ENCODE measurements at places on chromosomes 4 and X. TPM values are rescaled to one million over a fixed set of nuclear protein-coding genes. Genes with fewer than 3 reads are reported as not detected.

The DGAT2L6 gene
- not detected for total RNA-seq

The XAGE2 gene
- 23.0 TPM for total RNA-seq

The RHOXF2B gene
- total RNA-seq: not detected

The ASIC5 gene
- not detected for total RNA-seq

The VCX3A gene
- 0.63 TPM for total RNA-seq

The NEXMIF gene
- total RNA-seq: 0.18 TPM

The CTSO gene
- total RNA-seq: 7.6 TPM

The COL25A1 gene
- total RNA-seq: 55.8 TPM

The DMP1 gene
- total RNA-seq: not detected

The MMRN1 gene
- total RNA-seq: not detected

The FGF2 gene
- total RNA-seq: 13.0 TPM

The MAGEB16 gene
- total RNA-seq: not detected

The ZFYVE28 gene
- total RNA-seq: 0.51 TPM

The EGF gene
- 1.0 TPM for total RNA-seq

The VCX gene
- total RNA-seq: 0.41 TPM

DNA sequence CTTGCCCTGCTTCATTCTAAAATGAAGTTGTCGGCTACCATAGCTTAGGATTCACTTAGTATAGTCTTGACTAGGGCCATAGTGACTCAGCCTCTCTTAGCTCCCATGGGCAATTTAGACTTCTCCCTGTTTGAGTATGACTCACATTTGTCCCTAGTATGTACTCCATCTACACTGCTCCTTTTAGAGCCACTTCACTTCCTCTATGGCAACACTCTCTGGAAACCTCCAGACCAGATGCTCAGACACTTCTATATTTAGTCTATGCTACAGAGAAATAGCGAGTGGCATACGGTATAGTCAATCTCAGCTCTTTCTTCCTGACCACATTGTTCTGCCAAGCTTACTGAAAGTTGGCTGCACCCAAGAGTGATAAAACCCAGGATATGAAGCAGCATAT, 11.2 kb downstream of the MEPE start:
- no peak for DNase-seq
- H3K4me3 ChIP-seq: no peak overlapping the region
- H3K4me1 ChIP-seq: peaks cover 3% of the 10 kb centered on the region
- no peak overlapping the region for H3K27ac ChIP-seq
- peaks cover 10% of the 10 kb centered on the region for H3K27me3 ChIP-seq

DNA sequence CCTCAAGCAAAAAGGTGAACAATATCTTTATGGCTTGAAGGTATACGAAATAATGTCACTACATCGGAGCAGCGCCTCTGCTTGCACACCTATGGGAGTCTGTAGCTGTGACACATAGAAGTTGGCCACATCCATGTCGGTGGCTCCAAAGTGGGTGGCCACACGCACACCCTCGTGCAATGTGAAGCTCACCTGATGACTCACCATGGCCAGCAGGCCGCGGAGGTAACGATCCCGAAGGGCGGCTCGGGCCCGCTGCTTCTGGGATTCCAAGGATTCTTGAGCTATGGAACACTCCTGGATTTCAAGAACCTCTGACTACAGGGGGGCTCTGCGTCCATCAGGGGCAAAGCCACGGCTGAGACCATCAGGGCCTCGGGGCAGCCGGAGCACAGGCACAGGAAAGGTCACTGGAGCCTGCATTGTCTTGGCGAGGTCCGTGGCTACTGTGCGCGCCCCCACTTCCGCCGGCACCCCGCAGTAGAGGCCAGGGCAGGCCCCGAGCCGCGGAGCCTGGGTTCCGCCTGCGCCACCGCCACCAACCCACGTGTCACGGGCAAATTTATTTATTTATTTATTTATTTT, 25.2 kb downstream of the NYX start:
- H3K4me3 ChIP-seq: no peak overlapping the region
- H3K4me1 ChIP-seq: peaks cover 5% of the 10 kb centered on the region
- DNase-seq: no peak
- H3K27ac ChIP-seq: no peak overlapping the region
- H3K27me3 ChIP-seq: no peaks in the 10 kb centered on the region

GRCh38 chr4:107261241-107261874, 225.2 kb upstream of the DKK2 start:
- no peaks in the 10 kb centered on the region for H3K27me3 ChIP-seq
- no peak for DNase-seq
- no peaks in the 10 kb centered on the region for H3K36me3 ChIP-seq
- no peak overlapping the region for H3K4me3 ChIP-seq
- no peak overlapping the region for H3K27ac ChIP-seq

DNA sequence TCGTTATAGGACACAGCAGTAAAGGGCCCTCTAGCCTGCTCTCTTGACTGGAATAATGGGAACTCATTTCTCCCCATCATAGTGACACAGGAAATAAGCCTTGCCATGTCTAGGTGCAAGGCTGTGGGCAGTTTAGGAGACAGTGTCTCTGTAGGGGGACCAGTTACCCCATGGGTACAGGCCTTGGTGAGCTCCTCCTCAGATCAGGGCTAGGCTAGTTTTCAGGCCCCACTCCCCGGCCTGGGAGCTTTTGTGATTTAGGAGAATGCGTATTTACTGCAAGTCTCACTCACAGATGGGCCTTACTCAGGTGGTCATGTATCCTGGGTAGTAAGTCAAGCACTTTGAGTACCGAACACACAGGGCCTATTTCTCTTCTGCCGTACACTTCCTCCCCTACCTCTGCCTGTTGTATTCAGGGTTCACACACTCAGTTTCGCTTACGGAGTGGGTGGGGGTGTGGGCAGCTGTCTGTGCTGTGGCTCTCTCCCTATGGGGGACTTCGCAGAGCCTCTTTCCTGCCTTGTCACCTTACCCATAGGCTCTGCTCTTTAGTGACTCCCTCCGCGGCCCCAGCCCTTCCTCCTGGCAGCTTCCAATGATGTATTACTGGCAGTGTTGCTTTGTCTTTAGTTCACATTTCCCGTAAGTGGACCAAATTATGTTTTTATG, 34.2 kb downstream of the FAM193A start:
- peak overlapping the region; percentile 89 for H3K27ac ChIP-seq
- H3K4me1 ChIP-seq: peaks cover 34% of the 10 kb centered on the region
- no peaks in the 10 kb centered on the region for H3K27me3 ChIP-seq
- no peak overlapping the region for H3K4me3 ChIP-seq
- DNase-seq: no peak
- H3K36me3 ChIP-seq: peaks cover 8% of the 10 kb centered on the region

DNA sequence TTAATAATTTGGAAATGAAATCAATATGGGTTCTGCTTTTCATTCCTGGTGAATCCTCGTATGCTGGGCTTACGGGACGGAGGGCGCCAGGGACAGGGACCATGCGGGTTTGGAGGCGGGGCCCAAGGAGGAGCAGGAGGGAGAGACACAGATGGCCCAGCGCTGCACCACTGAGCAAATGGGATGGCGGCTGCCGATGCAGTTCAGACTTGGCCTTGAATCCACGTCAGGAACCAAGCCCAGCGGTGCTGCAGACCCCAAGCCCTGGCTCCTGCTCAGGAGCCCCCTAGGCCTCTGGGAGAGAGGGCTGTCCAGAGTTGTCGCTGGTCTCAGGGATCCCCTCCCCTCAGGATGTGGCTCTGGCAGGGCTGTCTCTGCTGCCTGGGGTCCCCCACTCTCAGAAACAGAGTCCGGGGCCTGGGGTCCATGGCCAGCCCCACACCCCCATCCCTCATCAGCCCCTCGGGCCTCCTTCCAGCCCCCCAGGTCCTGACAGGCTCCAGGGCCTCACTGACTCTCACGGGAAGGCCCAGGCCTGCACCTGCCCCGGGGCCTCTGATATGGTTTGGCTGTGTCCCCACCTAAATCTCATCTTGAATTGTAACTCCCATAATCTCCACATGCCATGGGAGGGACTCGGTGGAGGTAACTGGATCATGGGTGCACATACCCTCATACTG, 75.2 kb downstream of the FAM53A start:
- no peaks in the 10 kb centered on the region for H3K36me3 ChIP-seq
- H3K4me3 ChIP-seq: no peak overlapping the region
- H3K27ac ChIP-seq: no peak overlapping the region
- H3K27me3 ChIP-seq: peaks cover 2% of the 10 kb centered on the region

DNA sequence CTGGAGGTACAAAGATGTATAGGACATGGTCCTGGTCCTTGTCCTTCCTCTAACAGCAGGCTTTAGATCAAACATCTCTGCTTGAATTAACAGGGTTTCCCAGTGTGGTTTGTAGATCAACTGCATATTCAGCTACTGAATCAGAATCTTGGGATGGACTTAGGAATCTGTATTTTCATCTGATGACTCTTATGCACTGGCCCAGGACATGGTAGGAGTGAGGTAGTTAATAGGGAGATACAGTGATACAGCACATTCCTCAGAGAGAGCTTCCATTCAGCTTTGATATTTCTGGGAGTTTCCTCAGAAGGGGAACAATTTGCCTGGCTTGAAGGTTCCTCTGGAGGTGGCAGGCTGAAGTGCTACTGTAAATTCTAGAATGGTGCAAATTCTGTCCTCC, 203.1 kb downstream of the LARP7 start:
- H3K27me3 ChIP-seq: no peaks in the 10 kb centered on the region
- H3K4me3 ChIP-seq: no peak overlapping the region
- H3K27ac ChIP-seq: no peak overlapping the region
- no peak for DNase-seq
- no peaks in the 10 kb centered on the region for H3K4me1 ChIP-seq

DNA sequence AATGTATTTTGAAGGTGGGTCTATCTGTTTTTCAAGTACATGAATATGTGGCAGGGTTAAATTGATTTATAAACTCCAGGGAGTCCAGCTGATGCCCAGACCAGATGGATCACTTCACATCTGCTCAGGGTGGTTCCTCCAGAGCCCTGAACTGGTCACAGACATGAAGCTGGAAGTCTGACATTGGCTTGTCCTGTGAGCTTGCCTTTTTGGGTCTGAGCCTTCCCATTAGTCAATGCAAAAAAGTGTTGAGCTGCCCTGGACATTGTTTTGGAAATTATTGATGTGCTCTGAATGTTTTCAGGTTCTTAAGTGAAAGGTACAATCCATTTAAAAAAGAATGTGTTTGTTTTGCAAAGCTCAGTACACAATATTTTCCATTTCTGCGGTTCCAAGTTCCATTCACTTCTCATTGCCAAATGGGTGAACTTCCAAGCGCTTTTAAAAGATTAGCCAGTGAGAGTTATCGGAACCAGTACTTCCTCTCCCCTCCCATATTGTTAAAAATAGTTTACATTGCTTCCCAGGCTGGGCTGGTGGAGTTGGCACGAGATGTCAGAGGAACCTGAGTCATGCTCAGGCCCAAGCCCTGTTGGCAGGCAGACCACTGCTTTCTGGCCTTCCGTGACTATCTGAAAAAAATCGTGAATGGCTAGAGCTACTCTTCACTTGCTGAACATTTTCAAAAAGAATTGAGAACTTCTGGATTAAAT, 52.1 kb downstream of the PDGFRA start:
- no peak overlapping the region for H3K4me3 ChIP-seq
- H3K27ac ChIP-seq: no peak overlapping the region
- DNase-seq: no peak
- peaks cover 16% of the 10 kb centered on the region for H3K27me3 ChIP-seq

DNA sequence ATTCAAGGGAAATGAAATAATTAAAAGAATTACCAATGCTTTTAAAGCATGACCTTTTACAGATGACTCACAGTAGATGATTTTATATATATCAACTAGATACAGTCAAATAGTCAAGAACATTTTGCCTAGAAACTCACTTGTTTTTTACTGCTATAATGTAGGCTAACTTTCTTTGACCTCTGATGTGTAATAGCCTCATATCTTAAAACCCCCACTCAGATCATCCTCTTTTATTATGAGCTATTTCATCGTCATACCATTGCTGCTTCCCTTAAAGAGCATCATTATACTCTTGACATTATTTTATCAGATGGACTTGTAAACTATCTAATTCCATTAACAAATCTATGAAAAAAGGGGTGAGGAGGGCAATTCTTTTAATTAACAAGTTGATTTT, 355.9 kb upstream of the AGA start:
- no peaks in the 10 kb centered on the region for H3K27me3 ChIP-seq
- H3K27ac ChIP-seq: no peak overlapping the region
- peaks cover 3% of the 10 kb centered on the region for H3K4me1 ChIP-seq
- no peaks in the 10 kb centered on the region for H3K36me3 ChIP-seq

DNA sequence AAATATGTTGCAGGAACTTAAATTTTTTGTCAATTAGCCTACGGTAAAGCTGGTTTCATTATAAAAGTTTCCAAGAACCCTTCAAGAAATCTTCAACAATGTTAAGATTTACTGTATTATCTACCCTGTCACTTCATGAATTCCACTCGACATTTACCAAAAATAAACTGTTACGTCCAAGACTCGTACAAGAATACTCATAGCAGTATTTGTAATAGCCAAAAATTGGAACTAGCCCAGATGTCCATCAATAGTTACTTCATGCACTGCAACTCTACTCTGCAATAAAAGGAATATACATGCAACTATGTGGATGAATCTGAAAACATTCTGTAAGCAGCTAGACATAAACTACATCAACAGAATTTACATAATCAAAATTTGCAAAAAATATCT, 13.4 kb downstream of the RBMX start:
- H3K4me1 ChIP-seq: no peaks in the 10 kb centered on the region
- no peak for DNase-seq
- peaks cover 21% of the 10 kb centered on the region for H3K36me3 ChIP-seq
- H3K27ac ChIP-seq: peak overlapping the region; percentile 35
- H3K27me3 ChIP-seq: no peaks in the 10 kb centered on the region

DNA sequence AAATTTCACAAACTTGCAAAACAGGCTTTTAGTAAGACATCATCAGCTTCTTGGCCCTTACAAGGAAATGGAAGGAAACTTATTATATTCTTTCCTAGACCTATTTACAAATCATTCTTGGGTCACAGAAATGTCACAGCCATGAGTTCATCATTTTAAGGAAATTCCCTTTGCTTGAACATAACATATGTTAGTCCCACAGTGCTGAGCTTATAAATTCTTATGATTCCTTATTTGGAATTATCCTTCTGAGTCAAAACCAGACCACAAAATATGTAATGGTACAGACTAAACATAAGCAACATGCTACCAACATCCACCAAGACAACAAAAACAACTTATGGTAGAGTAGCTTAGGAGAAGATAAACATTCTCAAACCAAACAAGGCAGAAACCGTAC, 236.9 kb upstream of the CTSO start:
- no peak for DNase-seq
- H3K4me3 ChIP-seq: no peak overlapping the region
- peak overlapping the region; percentile 93 for H3K27ac ChIP-seq

- H3K4me1 ChIP-seq: peaks cover 3% of the 10 kb centered on the region
- no peaks in the 10 kb centered on the region for H3K27me3 ChIP-seq
- peak overlapping the region; percentile 50 for H3K27ac ChIP-seq
- no peak for DNase-seq
These were observed 79.2 kb upstream of the CLCN4 start for GRCh38 chrX:10077425-10078188.

DNA sequence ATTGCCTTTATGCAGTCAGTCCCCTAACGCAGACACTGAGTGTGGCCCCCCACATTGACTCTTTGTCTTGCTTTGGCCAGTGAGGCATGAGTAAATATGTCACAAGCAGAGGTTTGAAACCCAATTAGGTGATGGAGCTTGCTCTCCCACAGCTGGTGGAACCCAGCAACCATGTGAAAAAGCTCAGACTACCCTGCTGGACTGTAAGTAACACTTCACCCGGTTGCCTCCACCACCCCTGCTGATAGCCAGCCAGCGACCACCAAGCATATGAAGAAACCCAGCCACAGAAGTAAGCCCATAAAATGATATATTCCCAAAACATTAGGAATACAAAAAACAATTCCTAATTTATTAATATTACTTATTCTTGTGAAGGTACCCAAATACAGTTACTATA, 21.6 kb upstream of the PDCL2 start:
- no peak overlapping the region for H3K4me3 ChIP-seq
- H3K27me3 ChIP-seq: no peaks in the 10 kb centered on the region
- H3K36me3 ChIP-seq: no peaks in the 10 kb centered on the region
- H3K27ac ChIP-seq: no peak overlapping the region
- no peaks in the 10 kb centered on the region for H3K4me1 ChIP-seq

GRCh38 chr4:2484993-2485392, 16.1 kb downstream of the RNF4 start:
- H3K27me3 ChIP-seq: no peaks in the 10 kb centered on the region
- DNase-seq: no peak
- H3K27ac ChIP-seq: no peak overlapping the region
- peaks cover 5% of the 10 kb centered on the region for H3K36me3 ChIP-seq
